ENCODE measurements at places on chromosomes 12 and 14.
A peak's percentile ranks its signal among the peaks of the same experiment; 100 is the strongest.

GRCh38 chr12:43381879-43382278 is 170.1 kb downstream of the ADAMTS20 start:
- no peak for DNase-seq
- H3K4me1 ChIP-seq: no peaks in the 10 kb centered on the region
- H3K36me3 ChIP-seq: no peaks in the 10 kb centered on the region
- H3K4me3 ChIP-seq: no peak overlapping the region
- no peak overlapping the region for H3K27ac ChIP-seq
- no peaks in the 10 kb centered on the region for H3K27me3 ChIP-seq

GRCh38 chr14:86654558-86655184 is 1124.7 kb downstream of the FLRT2 start:
- no peaks in the 10 kb centered on the region for H3K27me3 ChIP-seq
- no peak overlapping the region for H3K27ac ChIP-seq
- no peak overlapping the region for H3K4me3 ChIP-seq
- H3K4me1 ChIP-seq: no peaks in the 10 kb centered on the region

GRCh38 chr14:69579476-69579875 is 4.8 kb upstream of the CCDC177 start:
- no peak overlapping the region for H3K27ac ChIP-seq
- peaks cover 28% of the 10 kb centered on the region for H3K27me3 ChIP-seq
- DNase-seq: no peak
- H3K36me3 ChIP-seq: no peaks in the 10 kb centered on the region

- H3K27me3 ChIP-seq: peaks cover 16% of the 10 kb centered on the region
- no peaks in the 10 kb centered on the region for H3K36me3 ChIP-seq
- peak overlapping the region; percentile 78 for H3K27ac ChIP-seq
- peak overlapping the region; percentile 67 for H3K4me3 ChIP-seq
- DNase-seq: no peak
These were observed 35.5 kb upstream of the STON2 start for GRCh38 chr14:81435391-81436295.

GRCh38 chr12:13379531-13380188 is 183.1 kb downstream of the EMP1 start:
- no peaks in the 10 kb centered on the region for H3K27me3 ChIP-seq
- no peaks in the 10 kb centered on the region for H3K4me1 ChIP-seq
- no peaks in the 10 kb centered on the region for H3K36me3 ChIP-seq
- no peak for DNase-seq

GRCh38 chr14:53032838-53033390 is 82.1 kb upstream of the FERMT2 start:
- H3K36me3 ChIP-seq: peaks cover 9% of the 10 kb centered on the region
- H3K4me1 ChIP-seq: no peaks in the 10 kb centered on the region
- no peak for DNase-seq
- H3K27me3 ChIP-seq: no peaks in the 10 kb centered on the region
- H3K27ac ChIP-seq: peak overlapping the region; percentile 70

GRCh38 chr14:63470962-63471793 is 72.0 kb downstream of the PPP2R5E start:
- no peaks in the 10 kb centered on the region for H3K27me3 ChIP-seq
- H3K36me3 ChIP-seq: no peaks in the 10 kb centered on the region
- peaks cover 12% of the 10 kb centered on the region for H3K4me1 ChIP-seq
- no peak for DNase-seq
- H3K27ac ChIP-seq: no peak overlapping the region

DNA sequence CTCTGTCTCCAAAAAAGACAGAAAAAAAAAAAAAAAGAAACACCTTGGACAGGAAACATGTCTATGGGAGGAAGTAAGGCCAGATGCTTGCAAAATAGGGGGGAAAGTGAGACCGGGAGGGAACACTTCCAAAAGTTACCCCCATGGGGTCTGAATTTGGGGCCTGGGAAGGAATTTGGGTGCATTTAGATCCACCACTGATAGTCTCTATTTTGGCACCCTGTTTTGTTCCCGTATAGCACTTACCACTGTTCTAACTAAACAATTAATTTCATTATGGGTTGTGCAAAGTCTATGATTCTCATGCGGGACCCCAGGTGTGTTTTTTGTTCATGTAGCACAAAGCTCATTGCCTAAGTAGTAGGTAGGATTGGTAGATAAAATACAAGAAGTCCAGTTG is 1.4 kb upstream of the MLEC start:
- no peak for DNase-seq
- peak overlapping the region; percentile 80 for H3K4me3 ChIP-seq
- no peaks in the 10 kb centered on the region for H3K36me3 ChIP-seq
- H3K4me1 ChIP-seq: no peaks in the 10 kb centered on the region
- H3K27me3 ChIP-seq: no peaks in the 10 kb centered on the region
- H3K27ac ChIP-seq: no peak overlapping the region

- H3K4me1 ChIP-seq: no peaks in the 10 kb centered on the region
- no peak overlapping the region for H3K4me3 ChIP-seq
- H3K27ac ChIP-seq: no peak overlapping the region
- no peak for DNase-seq
- no peaks in the 10 kb centered on the region for H3K36me3 ChIP-seq
These were observed 68.0 kb downstream of the PRIMA1 start for GRCh38 chr14:93720076-93720815.

DNA sequence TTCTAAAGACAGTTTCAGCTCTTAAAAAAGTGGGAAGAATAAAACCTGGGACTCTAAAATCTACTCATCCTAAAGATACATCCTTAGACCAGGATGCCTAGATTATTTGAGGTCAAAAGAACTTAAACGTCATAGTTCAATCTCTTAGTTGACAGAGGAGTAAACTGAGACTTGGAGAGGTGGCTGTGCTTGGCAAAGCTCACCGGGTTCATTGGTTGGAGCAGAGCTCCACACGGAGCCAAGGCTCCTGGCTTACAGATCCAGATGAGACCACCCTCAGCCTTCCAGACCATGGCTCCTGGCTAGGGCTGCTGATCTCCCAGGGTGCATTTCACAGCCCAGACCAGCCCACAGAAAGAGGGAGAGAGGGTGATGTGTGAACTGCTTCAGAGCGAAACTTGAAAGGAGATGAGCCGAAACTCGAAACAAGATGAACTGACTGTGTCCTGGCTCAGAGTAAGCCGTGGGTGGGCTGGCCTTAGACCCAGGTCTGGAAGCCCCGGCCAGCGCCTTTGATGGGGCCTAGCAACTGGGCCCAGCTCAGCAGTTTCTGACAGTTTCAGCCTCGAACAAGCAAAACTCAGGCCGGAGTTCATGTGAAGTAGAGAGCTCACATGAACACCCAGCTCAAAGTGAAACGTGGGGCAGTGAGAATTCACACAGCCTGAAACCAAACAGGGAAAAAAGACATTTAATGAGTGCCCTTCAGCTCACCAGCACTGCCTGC is 1044.8 kb downstream of the BCL11B start:
- no peaks in the 10 kb centered on the region for H3K36me3 ChIP-seq
- no peaks in the 10 kb centered on the region for H3K27me3 ChIP-seq
- no peak overlapping the region for H3K27ac ChIP-seq
- DNase-seq: no peak

- DNase-seq: no peak
- H3K27ac ChIP-seq: no peak overlapping the region
- H3K36me3 ChIP-seq: no peaks in the 10 kb centered on the region
- H3K4me1 ChIP-seq: no peaks in the 10 kb centered on the region
- H3K27me3 ChIP-seq: no peaks in the 10 kb centered on the region
These were observed 12.8 kb downstream of the SOCS2 start for GRCh38 chr12:93585247-93585646.

GRCh38 chr12:49027846-49028555 is 9.4 kb upstream of the PRKAG1 start:
- DNase-seq: no peak
- H3K4me3 ChIP-seq: no peak overlapping the region
- no peak overlapping the region for H3K27ac ChIP-seq
- peaks cover 8% of the 10 kb centered on the region for H3K36me3 ChIP-seq
- H3K4me1 ChIP-seq: no peaks in the 10 kb centered on the region

DNA sequence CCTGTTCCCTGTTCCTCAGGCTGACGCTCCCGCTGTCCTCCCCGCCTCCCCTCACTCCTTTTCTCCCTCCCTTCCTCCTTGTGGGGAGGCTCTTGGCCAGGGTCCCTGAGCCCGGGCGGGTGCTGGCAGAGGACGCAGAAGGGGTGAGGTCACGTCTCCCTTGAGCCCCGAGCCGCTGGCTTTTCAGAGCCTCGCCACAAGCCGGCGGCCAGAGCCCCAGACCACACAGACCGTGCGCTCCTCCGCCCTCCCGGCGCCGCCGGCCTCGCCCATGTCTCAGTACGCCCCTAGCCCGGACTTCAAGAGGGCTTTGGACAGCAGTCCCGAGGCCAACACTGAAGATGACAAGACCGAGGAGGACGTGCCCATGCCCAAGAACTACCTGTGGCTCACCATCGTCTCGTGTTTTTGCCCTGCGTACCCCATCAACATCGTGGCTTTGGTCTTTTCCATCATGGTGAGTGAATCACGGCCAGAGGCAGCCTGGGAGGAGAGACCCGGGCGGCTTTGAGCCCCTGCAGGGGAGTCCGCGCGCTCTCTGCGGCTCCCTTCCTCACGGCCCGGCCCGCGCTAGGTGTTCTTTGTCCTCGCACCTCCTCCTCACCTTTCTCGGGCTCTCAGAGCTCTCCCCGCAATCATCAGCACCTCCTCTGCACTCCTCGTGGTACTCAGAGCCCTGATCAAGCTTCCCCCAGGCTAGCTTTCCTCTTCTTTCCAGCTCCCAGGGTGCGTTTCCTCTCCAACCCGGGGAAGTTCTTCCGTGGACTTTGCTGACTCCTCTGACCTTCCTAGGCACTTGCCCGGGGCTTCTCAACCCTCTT is at the start of gene TMEM233:
Gene TMEM233 (plus strand): TSS at position 197 of the 821 bp plus-strand sequence. CDS start 75 bp downstream, at position 272.
- DNase-seq: no peak
- peaks cover 21% of the 10 kb centered on the region for H3K27me3 ChIP-seq
- no peaks in the 10 kb centered on the region for H3K4me1 ChIP-seq
- no peak within 1 kb of the TSS for H3K27ac ChIP-seq
- H3K4me3 ChIP-seq: no peak within 1 kb of the TSS

DNA sequence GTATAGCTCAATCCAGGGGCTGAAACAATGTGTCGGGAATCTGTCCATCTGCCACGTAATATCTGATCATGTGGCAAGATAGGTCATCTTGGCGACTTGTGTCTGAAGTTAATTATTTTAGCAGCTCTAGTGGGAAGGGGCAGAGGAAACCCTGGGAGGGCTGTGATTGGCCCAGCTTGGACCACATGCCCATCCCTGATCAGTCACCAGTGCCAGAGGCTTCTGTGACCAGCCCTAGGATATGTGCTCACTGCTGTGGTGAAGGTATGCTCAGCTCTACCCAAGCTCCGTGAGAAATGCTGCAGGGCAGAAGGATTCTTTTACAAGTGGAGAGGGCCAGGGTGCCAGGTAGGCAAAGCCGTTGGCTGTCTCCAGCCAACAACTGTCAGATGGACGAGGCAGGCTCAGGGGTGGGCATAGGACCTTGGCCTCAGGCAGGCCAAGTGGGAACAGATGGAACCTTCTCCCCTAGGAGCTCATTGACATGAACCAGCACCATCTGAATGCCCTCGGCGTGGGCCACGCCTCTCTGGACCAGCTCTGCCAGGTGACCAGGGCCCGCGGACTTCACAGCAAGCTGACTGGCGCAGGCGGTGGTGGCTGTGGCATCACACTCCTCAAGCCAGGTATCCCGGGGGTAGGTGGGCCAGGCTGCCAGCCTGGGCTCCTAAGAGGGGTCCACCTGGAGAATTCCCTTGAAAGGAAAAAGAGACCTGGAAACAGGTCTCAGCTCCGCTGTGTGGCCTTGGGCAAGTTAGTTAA is 21.1 kb downstream of the MVK start:
- H3K4me1 ChIP-seq: no peaks in the 10 kb centered on the region
- no peak for DNase-seq
- no peak overlapping the region for H3K27ac ChIP-seq

DNA sequence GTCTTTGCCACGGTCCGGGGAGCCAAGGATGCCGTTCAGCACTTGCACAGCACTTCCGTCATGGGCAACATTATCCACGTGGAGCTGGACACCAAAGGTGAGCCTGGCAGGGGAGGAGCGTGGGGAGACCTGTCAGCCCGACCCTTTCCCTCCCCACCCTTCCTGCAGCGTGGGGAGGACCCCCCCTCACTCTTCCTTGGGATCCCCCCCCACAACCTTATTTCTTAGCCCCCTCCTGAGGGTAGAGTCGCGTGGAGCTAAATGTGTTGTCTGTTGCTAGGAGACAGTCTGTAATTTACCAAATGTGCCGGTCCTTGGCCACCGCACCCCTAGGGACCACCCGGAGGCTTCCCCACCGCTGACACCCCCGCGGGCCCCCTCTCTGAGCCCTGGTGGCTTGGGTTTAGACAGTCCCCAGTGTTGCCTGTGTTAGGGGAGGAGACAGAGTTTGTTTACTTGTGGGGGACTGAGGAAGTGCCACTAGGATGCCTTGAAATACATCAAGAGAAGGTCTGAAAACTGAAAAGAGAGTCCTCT is 2.3 kb downstream of the SETD1B start:
- H3K27me3 ChIP-seq: no peaks in the 10 kb centered on the region
- no peak for DNase-seq
- peak overlapping the region; percentile 57 for H3K4me3 ChIP-seq
- H3K4me1 ChIP-seq: peaks cover 29% of the 10 kb centered on the region
- no peaks in the 10 kb centered on the region for H3K36me3 ChIP-seq

DNA sequence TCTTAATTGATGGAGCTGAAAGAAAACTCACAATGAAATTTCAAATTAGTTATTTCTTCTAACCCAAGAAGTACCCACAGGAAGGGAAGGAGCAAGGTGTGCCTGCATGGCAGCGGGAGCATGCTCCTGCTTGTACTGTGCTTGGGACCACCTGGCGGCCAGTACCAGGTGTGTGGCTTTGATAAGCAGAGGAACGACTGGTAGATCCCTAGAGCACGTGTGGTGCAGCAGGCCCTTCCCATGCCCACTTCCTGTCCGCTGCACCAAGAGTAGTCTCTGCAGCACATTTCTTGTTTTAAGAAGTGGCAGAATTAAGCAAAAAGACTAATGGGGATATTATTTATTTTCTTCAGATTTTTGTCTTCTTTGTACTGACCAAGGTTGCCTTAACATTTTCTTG is 122.3 kb upstream of the ATF1 start:
- H3K4me3 ChIP-seq: no peak overlapping the region
- no peak for DNase-seq
- peaks cover 6% of the 10 kb centered on the region for H3K4me1 ChIP-seq
- H3K27ac ChIP-seq: no peak overlapping the region
- H3K27me3 ChIP-seq: no peaks in the 10 kb centered on the region

DNA sequence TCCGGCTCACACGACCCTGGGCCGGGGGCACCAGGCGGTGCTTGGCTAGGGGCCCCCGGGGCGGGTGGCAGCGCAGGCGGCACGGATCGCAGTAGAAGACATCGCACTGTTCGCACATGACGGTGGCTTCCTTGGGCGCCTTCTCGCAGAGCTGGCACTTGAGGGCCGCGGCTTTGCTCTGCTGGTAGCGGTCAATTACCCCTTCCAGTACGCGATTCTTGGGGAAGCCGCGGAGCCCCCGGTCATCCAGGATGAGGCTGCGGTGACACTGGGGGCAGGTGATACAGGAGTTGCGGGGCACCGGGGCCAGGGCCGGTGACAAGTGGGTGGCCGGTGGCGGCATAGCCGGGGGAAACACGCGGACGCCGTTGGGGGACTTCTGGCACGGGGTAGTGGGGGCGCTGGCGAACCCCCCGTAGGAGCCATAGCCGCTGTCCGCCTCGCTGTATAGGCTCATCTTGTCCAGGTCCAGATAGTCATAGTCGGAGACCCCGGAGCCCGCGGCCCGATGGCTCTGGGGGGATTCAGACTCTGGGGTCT is 553 bp downstream of the TRIM9 start:
- no peaks in the 10 kb centered on the region for H3K36me3 ChIP-seq
- no peaks in the 10 kb centered on the region for H3K4me1 ChIP-seq
- DNase-seq: no peak
